CD4-positive, CD25-positive, alpha-beta regulatory T cell (primary cell): ENCODE measurements at places on chromosomes 1 and 21. TPM values are rescaled to one million over a fixed set of nuclear protein-coding genes. Genes with fewer than 3 reads are reported as not detected.

DNA sequence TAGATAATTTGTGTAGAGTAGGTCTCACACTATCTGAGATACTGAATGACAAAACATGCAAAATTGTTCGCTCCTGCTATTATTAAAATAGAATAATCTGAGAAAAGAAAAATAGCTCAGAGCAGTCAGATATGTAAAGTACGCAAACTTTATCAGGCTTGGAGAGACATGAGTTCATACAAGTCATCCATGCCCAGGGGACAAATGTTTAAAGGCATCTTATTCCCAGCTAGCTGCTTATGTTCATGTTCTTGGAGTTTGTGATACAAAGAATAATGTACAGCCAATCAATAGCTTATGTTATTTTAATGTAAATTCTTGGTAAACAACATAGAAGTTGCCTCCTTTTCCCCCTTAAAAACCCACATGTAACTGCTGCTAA, 69.4 kb upstream of the USP25 start:
- no peak overlapping the region for H3K4me3 ChIP-seq
- no peak for DNase-seq
- H3K27ac ChIP-seq, result no peak overlapping the region
- no peaks in the 10 kb centered on the region for H3K36me3 ChIP-seq
- H3K4me1 ChIP-seq, result no peaks in the 10 kb centered on the region

Gene PPIH
- 68.4 TPM for polyA plus RNA-seq

DNA sequence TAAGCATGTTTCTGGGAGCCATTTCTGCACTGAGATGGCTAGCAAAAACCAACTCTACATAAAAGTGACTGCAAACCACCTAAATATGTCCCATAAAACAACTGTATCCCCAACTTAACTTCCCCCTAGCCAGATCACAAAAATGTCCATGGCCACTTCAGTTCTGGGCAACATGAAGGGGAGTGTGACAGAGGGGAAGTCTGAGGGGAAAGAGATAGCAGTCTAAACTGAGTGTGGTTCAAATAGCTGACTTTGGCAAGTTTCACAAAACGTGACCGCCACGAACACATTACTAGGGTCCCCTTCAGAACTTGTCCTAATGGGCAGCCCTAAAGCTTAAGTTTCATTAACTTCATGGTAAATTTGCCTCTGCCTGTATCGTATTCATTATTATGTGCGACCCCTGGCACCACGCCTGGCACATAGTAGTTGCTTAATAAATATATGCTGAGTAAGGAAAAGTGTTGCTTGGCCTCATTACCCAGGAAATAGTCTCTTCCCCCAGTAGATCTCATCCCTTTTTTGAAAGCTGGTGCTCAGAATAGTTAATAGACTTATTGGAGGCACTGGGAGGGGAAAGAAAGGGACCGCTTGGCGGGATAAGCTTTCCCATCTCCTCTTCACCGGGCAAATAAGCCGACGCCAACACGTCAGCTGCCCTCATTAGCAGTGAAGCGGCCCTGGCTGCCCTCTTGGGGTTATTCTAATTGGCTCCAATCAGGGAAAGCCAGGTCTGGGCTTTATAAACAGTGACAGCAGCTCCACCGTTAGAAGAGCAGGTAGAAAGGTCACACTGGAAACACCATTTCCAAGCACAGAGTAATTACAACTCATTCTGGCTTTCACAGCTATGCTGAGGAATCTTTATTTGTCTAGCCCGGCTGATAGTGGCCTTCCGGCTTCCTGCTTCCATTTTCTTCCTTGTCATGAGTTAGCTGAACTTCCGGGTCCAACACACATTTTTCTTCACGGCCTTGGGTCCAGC, 122.1 kb downstream of the LRIG2 start:
- H3K4me3 ChIP-seq, result no peak overlapping the region
- DNase-seq, result no peak
- H3K36me3 ChIP-seq, result no peaks in the 10 kb centered on the region

GRCh38 chr1:55825461-55825860, 610.3 kb upstream of the USP24 start:
- H3K27ac ChIP-seq, result no peak overlapping the region
- H3K27me3 ChIP-seq, result no peaks in the 10 kb centered on the region
- H3K4me3 ChIP-seq, result no peak overlapping the region
- H3K4me1 ChIP-seq, result no peaks in the 10 kb centered on the region
- H3K36me3 ChIP-seq, result no peaks in the 10 kb centered on the region
- no peak for DNase-seq

Gene LCE1C
- polyA plus RNA-seq, result not detected

DNA sequence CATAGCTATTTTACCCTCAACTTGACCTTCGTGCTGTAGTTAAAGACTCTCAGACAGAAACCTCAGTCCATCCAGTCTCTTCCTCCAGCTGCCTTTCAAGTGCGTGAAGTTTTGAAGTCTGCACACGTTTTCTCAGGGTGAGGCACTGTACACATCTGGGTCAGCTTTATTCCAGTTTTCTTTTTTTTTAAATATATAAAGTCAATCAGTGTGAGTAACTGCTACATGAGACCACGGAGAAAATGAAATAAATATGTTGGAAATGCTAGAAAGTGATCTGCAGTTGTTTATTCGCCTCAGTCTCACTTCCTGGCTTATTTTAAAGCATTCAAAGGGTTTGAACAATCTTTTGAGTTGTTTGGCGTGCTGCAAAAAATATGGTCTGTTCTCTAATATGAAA, 135.7 kb downstream of the ROR1 start:
- no peaks in the 10 kb centered on the region for H3K36me3 ChIP-seq
- DNase-seq, result no peak
- no peaks in the 10 kb centered on the region for H3K4me1 ChIP-seq
- no peak overlapping the region for H3K27ac ChIP-seq
- H3K4me3 ChIP-seq, result no peak overlapping the region
- peaks cover 6% of the 10 kb centered on the region for H3K27me3 ChIP-seq

Gene NKAIN1
- not detected for polyA plus RNA-seq

GRCh38 chr21:46038871-46039397, 57.4 kb downstream of the COL6A1 start:
- no peaks in the 10 kb centered on the region for H3K36me3 ChIP-seq
- no peaks in the 10 kb centered on the region for H3K27me3 ChIP-seq
- H3K27ac ChIP-seq, result no peak overlapping the region

- H3K27ac ChIP-seq, result no peak overlapping the region
- DNase-seq, result no peak
- peaks cover 3% of the 10 kb centered on the region for H3K36me3 ChIP-seq
- peaks cover 24% of the 10 kb centered on the region for H3K4me1 ChIP-seq
Observed at GRCh38 chr1:165772739-165773138, 4.1 kb upstream of the TMCO1 start.

DNA sequence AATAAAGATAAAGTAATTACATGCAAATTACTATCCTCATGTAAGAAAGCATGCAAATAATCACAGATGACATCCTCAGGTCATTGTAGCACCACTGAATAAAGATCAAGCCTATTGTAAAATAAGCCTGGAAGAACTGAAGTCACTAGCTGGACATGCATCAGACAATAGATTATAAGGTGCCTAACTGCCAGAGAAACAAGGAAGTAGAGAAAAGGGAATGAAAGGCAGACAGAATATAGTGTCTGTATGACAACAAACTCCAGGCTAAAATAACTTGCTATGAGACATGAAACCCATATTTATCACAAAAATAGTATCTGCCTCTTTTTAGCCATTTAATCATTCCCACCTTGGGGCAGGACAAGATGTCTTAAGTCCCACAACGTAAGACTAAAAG, 108.7 kb downstream of the ENAH start:
- no peak for DNase-seq
- no peaks in the 10 kb centered on the region for H3K4me1 ChIP-seq
- no peak overlapping the region for H3K4me3 ChIP-seq
- H3K27ac ChIP-seq, result no peak overlapping the region
- peaks cover 6% of the 10 kb centered on the region for H3K27me3 ChIP-seq

GRCh38 chr1:7786795-7787194, 2.7 kb downstream of the PER3 start:
- peaks cover 16% of the 10 kb centered on the region for H3K4me1 ChIP-seq
- peaks cover 14% of the 10 kb centered on the region for H3K36me3 ChIP-seq
- H3K27me3 ChIP-seq, result no peaks in the 10 kb centered on the region

DNA sequence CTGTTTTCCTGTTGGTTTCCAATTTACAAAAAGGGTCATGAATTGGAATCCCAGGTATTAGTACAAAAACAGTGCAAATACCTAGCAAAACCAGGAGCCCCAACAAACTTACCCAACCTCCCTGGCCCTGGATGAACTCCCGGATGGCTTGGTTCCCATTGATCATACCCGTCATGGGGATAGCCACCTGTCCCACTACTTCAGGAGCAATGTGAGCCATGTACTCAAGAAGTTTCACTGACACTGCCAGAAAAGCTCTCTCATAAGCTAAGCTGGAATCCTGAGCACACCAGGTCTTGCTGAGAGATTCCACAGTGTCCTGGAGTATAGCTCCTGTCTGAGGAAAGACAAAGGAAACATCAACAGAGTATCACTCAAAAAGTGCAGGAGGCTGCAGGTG, 5.7 kb downstream of the BCL2L15 start:
- peaks cover 26% of the 10 kb centered on the region for H3K4me1 ChIP-seq
- no peaks in the 10 kb centered on the region for H3K36me3 ChIP-seq
- DNase-seq, result no peak
- no peak overlapping the region for H3K27ac ChIP-seq

GRCh38 chr1:226629896-226630550, 81.5 kb downstream of the STUM start:
- no peak overlapping the region for H3K4me3 ChIP-seq
- H3K4me1 ChIP-seq, result peaks cover 39% of the 10 kb centered on the region
- no peak for DNase-seq
- H3K36me3 ChIP-seq, result peaks cover 29% of the 10 kb centered on the region
- H3K27ac ChIP-seq, result no peak overlapping the region

Gene FCGR3A
- 0.83 TPM for polyA plus RNA-seq

Gene CAPZB
- polyA plus RNA-seq, result 588 TPM

DNA sequence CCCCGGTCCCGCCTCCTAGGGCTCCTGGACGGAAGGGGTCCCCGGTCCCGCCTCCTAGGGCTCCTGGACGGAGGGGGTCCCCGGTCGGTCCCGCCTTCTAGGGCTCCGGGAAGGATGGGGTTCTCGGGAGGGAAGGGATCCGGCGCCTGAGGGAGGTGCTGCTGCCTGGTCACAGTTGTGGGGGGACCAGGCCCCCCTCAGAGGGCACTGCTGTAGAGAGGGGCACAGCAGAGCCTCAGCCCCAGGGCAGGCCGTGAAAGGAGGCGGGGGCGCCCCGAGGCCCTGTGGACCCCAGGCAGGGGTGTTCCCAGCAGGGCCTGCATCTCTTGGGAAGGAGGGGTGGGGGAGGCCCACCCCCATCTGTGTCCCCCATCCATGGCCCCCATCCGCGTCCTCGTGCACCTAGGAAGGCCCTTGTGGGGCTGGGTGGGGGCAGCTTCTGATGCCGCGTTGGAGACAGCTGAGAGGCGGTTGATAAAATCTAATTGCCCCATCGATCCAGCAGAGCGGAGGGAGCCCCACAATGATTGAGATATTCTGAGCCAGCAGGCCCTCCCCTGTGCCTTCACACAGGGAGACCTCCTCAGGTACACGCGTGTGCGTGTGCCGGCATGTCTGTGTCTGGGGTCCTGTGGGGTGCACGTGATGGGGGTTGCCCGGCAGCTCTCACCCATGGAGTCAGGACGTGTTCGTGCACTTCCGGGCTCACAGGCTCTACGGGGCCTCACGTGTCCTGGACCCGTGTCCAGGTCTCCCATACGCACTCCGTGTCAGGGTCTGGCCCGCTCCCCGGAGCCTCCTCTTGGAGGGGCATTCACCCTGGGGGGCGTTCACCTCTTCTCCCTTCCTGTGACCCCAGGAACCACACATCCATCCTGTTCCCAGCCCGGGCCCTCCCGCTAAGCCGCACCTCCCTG, 12.9 kb downstream of the SAMD11 start:
- peaks cover 14% of the 10 kb centered on the region for H3K4me1 ChIP-seq
- DNase-seq, result no peak
- no peaks in the 10 kb centered on the region for H3K36me3 ChIP-seq
- H3K27ac ChIP-seq, result no peak overlapping the region

DNA sequence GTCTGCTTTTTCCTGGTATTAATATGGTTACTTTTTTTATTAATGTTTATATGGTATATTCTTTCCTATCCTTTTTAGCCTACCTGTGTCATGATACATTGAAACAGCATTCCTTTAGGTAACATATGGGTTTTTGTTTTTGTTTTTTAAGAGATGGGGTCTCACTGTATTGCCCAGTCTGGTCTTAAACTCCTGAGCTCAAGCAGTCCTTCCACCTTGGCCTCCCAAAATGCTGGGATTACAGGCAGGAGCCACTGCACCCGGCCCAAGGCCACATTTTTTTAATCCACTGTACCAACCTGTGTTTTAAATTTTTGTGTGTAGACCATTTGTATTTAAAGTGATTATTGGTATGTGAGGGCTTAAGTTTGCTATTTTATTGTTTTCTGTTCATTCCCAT, 43.1 kb downstream of the PKN2 start:
- no peaks in the 10 kb centered on the region for H3K27me3 ChIP-seq
- DNase-seq, result no peak
- H3K4me3 ChIP-seq, result no peak overlapping the region
- H3K4me1 ChIP-seq, result peaks cover 3% of the 10 kb centered on the region
- peaks cover 6% of the 10 kb centered on the region for H3K36me3 ChIP-seq
- H3K27ac ChIP-seq, result no peak overlapping the region

GRCh38 chr1:7581754-7582459, 189.2 kb upstream of the VAMP3 start:
- H3K4me1 ChIP-seq, result no peaks in the 10 kb centered on the region
- no peak for DNase-seq
- no peak overlapping the region for H3K4me3 ChIP-seq
- H3K27me3 ChIP-seq, result no peaks in the 10 kb centered on the region

DNA sequence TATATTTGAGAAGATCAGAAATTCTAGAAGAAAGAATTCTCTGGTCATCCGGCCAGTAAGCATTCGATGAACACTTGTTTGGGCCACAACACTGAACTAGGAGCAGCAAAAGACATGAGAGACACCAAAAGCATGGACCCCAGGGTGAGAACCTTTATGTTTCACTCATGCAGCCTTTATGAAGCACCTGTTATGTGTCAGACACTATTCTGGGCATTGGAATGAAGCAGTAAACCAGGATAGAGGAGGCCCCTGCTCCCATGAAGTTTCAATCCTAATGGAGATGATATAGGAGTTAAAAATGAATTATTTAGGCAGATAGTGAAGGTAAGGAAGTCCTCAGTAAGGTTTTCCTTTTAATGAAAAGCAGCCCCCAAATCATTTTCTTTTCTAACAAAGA, 43.6 kb downstream of the OLFML3 start:
- no peaks in the 10 kb centered on the region for H3K36me3 ChIP-seq
- H3K27me3 ChIP-seq, result no peaks in the 10 kb centered on the region
- H3K4me3 ChIP-seq, result no peak overlapping the region
- no peak for DNase-seq
- no peak overlapping the region for H3K27ac ChIP-seq

- no peak for DNase-seq
- no peak overlapping the region for H3K4me3 ChIP-seq
- no peak overlapping the region for H3K27ac ChIP-seq
- H3K27me3 ChIP-seq, result no peaks in the 10 kb centered on the region
- H3K36me3 ChIP-seq, result no peaks in the 10 kb centered on the region
Observed at GRCh38 chr1:30601316-30602085, 121.9 kb downstream of the MATN1 start.

Gene ADAMTS4
- 0.36 TPM for polyA plus RNA-seq

Gene LRIG2
- 3.3 TPM for polyA plus RNA-seq

Gene EDEM3
- 11.0 TPM for polyA plus RNA-seq

Gene FAM163A
- 0.13 TPM for polyA plus RNA-seq

- H3K4me1 ChIP-seq, result no peaks in the 10 kb centered on the region
- H3K27ac ChIP-seq, result no peak overlapping the region
- no peak for DNase-seq
- H3K27me3 ChIP-seq, result no peaks in the 10 kb centered on the region
- H3K36me3 ChIP-seq, result no peaks in the 10 kb centered on the region
Observed at GRCh38 chr1:114130213-114130612, 23.5 kb downstream of the SYT6 start.
